Effector memory CD4-positive, alpha-beta T cell (primary cell): ENCODE measurements at places on chromosomes 5 and 9.

GRCh38 chr5:160693831-160694465, 158.1 kb downstream of the ATP10B start:
- H3K4me1 ChIP-seq = no peaks in the 10 kb centered on the region
- H3K4me3 ChIP-seq = no peak overlapping the region
- H3K27me3 ChIP-seq = no peaks in the 10 kb centered on the region
- DNase-seq = no peak

DNA sequence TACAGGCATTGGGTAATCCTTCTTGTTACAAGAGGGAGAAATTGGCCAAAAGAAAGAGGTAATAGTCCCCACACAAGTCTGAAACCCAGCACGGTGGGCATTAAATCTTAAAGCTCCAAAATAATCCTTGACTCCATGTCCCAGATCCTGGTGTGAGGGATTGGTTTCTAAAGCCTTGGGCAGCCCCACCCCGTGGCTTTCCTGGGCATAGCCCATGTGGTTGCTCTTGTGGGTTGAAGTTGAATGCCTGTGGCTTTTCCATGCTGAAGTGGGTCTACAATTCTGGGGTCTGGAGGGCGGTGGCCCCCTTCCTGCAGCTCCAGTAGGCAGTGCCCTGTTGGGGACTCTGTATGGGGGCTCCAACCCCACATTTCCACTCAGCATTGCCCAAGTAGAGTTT, 91.8 kb upstream of the LARP1 start:
- H3K36me3 ChIP-seq = no peaks in the 10 kb centered on the region
- H3K4me3 ChIP-seq = no peak overlapping the region
- no peak overlapping the region for H3K27ac ChIP-seq
- DNase-seq = no peak
- H3K27me3 ChIP-seq = no peaks in the 10 kb centered on the region

- DNase-seq = no peak
- no peaks in the 10 kb centered on the region for H3K36me3 ChIP-seq
- no peak overlapping the region for H3K4me3 ChIP-seq
These were observed 113.2 kb downstream of the SLC25A46 start for GRCh38 chr5:110852053-110852452.

GRCh38 chr5:179765400-179765799, 28.4 kb upstream of the LTC4S start:
- H3K4me3 ChIP-seq = no peak overlapping the region
- peaks cover 42% of the 10 kb centered on the region for H3K36me3 ChIP-seq
- H3K27me3 ChIP-seq = no peaks in the 10 kb centered on the region
- no peak overlapping the region for H3K27ac ChIP-seq

GRCh38 chr9:112997236-112997941, 14.6 kb downstream of the ZNF883 start:
- no peaks in the 10 kb centered on the region for H3K36me3 ChIP-seq
- H3K4me1 ChIP-seq = no peaks in the 10 kb centered on the region
- no peak for DNase-seq
- H3K4me3 ChIP-seq = no peak overlapping the region
- no peak overlapping the region for H3K27ac ChIP-seq

GRCh38 chr5:160637357-160638090, 214.5 kb downstream of the ATP10B start:
- H3K36me3 ChIP-seq = no peaks in the 10 kb centered on the region
- H3K27me3 ChIP-seq = no peaks in the 10 kb centered on the region
- no peak for DNase-seq
- H3K27ac ChIP-seq = no peak overlapping the region

DNA sequence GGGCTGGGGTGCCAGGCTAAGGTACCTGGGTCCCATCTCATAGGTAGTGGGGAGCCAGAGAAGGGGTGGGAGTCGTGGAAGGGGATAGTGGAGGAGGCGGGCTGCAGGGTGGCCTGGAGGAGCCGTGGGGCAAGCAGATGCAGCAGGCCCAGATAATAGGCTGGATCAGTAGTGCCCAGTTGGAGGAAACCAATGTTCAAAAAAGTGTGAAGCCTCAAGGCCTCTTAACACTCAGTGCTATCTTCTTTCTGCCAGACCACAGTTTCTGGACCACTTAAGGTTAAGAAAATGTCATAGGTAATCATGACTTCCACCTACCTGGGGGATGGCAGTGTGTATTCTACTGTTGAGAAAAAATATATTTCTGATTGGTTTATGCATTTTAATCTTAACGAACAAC, 63.3 kb upstream of the TGFBR1 start:
- no peaks in the 10 kb centered on the region for H3K36me3 ChIP-seq
- no peaks in the 10 kb centered on the region for H3K27me3 ChIP-seq
- no peak overlapping the region for H3K27ac ChIP-seq
- DNase-seq = no peak

DNA sequence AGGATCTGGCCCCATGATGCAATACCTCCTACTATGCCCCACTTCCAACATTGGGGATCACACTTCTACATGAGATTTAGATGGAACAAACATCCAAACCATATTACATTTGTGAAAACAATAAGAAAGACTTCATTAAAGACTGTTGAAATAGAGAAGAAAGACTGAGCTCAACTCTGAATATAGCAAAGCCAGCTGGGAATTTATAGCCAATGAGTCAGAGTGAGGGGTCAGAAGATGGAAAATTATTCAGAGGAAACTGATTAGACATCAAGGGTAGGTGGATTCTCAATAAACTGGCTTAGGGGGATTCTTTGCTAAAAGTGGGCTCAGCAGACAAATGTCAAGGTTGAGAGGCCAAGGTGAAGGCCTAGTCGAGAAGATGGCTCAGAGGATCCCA, 25.6 kb downstream of the BTF3 start:
- no peak for DNase-seq
- H3K36me3 ChIP-seq = no peaks in the 10 kb centered on the region
- H3K27me3 ChIP-seq = no peaks in the 10 kb centered on the region
- no peaks in the 10 kb centered on the region for H3K4me1 ChIP-seq
- no peak overlapping the region for H3K27ac ChIP-seq

GRCh38 chr9:135381762-135382310, 97.7 kb upstream of the PPP1R26 start:
- DNase-seq = no peak
- no peak overlapping the region for H3K27ac ChIP-seq
- H3K4me3 ChIP-seq = no peak overlapping the region
- no peaks in the 10 kb centered on the region for H3K4me1 ChIP-seq
- H3K27me3 ChIP-seq = no peaks in the 10 kb centered on the region
- no peaks in the 10 kb centered on the region for H3K36me3 ChIP-seq

DNA sequence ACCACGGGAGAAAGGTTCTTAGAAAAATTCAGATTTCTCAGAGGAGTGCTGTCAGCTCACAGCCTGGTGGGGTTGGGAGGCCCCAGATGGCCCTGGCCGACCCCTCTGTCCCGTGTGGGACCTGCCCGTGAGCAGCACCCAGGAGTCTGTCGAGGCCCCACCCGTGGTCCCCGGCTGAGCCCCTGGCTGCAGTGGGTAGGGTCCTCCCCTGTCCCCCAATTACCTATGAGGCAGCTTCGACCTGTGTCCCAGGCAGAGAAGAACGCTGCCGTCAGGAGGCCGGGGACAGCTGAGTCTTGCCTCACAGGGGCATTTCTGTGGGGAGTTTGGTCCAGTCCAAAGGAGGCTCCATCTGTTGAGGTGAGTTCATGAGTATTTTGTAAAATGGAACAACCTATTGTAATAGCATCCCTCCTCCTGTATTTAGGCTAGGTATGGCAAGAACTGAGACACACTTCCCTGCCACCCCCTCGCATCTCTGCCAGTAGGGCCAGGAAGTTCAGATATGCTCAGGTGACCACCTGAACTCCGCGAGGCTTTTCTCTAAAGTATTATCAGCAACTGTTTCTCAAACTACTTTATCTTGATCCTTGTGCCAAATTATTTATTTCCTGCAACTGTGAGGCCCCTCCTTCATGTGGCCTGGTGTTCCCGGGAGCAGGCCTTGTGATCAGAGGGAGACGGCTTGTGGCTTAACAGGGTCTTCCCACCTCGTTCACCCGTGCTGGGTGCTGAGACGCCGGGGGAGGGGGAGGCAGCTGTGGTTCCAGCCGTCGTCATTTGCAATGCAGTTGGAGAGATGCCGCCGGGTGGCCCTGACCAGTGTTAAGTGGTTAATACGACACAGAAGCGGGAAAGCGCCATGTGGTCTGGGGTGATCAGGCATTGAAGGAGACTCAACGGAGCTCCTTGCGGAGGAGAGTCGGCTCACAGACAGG, 1.7 kb downstream of the AHRR start:
- H3K27me3 ChIP-seq = peaks cover 25% of the 10 kb centered on the region
- H3K4me3 ChIP-seq = no peak overlapping the region
- DNase-seq = no peak

GRCh38 chr5:36691696-36692371, 85.4 kb downstream of the SLC1A3 start:
- H3K27ac ChIP-seq = no peak overlapping the region
- no peak for DNase-seq
- H3K36me3 ChIP-seq = no peaks in the 10 kb centered on the region
- no peak overlapping the region for H3K4me3 ChIP-seq
- H3K4me1 ChIP-seq = no peaks in the 10 kb centered on the region

- no peaks in the 10 kb centered on the region for H3K4me1 ChIP-seq
- no peaks in the 10 kb centered on the region for H3K36me3 ChIP-seq
- H3K27me3 ChIP-seq = no peaks in the 10 kb centered on the region
- H3K4me3 ChIP-seq = no peak overlapping the region
- no peak for DNase-seq
- no peak overlapping the region for H3K27ac ChIP-seq
These were observed 120.0 kb upstream of the HMHB1 start for GRCh38 chr5:143691945-143692290.

DNA sequence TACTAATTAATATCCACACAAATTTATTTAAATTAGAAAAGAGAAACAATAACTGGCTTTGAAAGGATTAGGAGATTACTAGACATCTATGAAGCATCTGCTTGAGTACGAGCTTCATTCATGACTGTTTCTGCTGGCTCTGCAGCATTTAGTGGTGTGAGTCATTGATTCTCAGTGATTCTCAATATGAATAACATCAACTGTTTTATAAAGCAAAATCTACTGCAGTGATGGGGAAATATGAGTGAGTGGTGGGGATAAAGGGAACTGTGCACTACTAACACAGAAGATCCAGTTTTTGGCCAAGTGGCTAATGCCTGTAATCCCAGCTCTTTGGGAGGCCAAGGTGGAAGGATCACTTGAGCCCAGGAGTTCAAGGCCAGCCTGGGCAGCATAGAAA, 8.4 kb downstream of the FNBP1 start:
- peaks cover 8% of the 10 kb centered on the region for H3K36me3 ChIP-seq
- DNase-seq = no peak
- peaks cover 75% of the 10 kb centered on the region for H3K4me1 ChIP-seq
- H3K27me3 ChIP-seq = no peaks in the 10 kb centered on the region
- H3K27ac ChIP-seq = peak overlapping the region; percentile 37

DNA sequence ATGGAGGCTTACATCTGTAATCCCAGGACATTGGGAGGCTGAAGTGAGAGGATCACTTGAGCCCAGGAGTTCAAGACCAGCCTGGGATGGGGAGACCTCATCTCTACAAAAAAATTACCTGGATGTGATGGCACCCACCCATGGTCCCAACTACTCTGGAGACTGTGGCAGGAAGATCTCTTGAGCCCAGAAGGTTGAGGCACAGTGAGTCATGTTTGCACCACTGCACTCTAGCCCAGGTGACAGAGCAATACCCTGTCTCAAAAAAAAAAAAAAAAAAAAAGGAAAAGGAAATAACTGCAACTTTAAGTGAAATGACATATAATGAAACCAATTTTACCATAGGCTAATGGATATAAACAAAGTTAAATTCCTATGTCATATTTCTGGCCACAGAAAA, 152.1 kb upstream of the DHFR start:
- no peak for DNase-seq
- H3K4me1 ChIP-seq = no peaks in the 10 kb centered on the region
- no peak overlapping the region for H3K27ac ChIP-seq
- no peaks in the 10 kb centered on the region for H3K27me3 ChIP-seq

DNA sequence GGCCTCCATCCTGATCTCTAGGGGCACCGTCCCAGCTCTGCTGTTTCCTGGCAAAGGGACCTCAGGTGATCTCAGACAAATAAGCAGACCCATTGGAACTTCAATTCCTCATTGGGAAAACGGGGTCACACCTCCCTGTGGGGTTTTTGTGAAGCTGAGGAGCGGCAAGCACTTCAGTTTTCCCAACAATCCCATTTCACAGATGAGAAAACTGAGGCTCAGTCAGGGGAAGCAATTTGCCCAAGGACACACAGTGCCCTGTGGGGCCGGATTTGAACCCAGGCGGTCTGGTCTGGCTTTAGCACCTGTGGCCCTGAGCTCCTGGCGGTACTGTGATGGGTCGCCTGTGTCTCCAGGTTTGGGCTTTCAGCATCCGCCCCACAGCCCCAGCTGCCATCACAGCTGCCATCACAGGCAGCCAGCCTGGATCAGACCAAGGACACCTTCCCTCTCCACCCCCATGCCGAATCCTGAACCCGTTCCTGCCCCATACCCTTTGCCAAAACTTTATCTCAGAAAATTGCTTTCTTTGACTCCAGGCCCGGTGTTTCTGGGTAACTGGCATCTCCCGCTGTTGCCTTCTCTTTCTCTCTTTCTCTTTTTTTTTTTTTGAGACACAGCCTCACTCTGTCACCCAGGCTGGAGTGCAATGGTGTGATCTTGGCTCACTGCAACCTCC, 26.4 kb downstream of the NCS1 start:
- no peak for DNase-seq
- no peak overlapping the region for H3K27ac ChIP-seq
- H3K4me3 ChIP-seq = no peak overlapping the region
- no peaks in the 10 kb centered on the region for H3K4me1 ChIP-seq
- H3K36me3 ChIP-seq = no peaks in the 10 kb centered on the region

GRCh38 chr9:98545021-98545420, 163.7 kb downstream of the GABBR2 start:
- no peaks in the 10 kb centered on the region for H3K4me1 ChIP-seq

DNA sequence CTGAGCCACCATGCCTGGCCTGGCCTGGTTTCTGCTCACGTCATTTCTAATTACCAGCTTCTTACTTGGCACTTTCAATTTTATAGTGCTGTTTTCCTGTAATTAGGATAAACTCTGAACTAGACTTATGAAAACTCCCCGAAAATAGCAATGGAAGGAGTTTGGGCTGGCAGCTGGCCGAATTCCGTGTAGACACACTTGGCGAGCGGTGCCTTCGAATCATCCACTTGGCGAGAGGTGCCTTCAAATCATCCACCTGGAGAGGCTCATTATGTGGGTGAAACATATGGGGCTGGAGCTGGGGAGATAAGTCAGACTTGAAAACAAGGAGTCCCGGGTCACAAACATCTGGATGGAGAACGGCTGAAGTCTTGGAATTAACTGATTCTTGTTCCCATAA, 203.7 kb downstream of the ROR2 start:
- no peaks in the 10 kb centered on the region for H3K4me1 ChIP-seq
- H3K36me3 ChIP-seq = no peaks in the 10 kb centered on the region
- no peak overlapping the region for H3K27ac ChIP-seq
- no peaks in the 10 kb centered on the region for H3K27me3 ChIP-seq

DNA sequence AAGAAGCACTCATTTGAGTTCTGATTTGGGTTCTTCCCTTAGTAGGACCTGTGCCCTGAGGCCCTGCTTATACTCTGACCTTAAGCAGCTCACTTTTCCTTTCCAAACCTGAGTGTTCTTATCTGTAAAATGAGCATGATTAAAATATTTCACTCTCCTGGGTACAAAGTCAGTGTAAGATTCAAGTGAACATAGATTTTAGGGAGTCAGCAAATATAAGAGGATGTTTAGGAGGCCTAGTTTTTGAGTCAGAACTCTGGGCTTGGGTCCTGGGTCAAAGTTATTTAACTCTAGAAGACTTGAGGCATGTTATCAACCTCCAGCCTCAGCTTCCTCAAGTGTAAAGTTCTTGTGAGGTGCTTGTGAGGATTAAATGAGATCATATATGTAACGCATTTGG, 8.7 kb upstream of the SPARC start:
- H3K27me3 ChIP-seq = no peaks in the 10 kb centered on the region
- no peak overlapping the region for H3K4me3 ChIP-seq
- no peak for DNase-seq
- no peaks in the 10 kb centered on the region for H3K4me1 ChIP-seq

- no peaks in the 10 kb centered on the region for H3K27me3 ChIP-seq
- no peak for DNase-seq
- peaks cover 46% of the 10 kb centered on the region for H3K36me3 ChIP-seq
- no peak overlapping the region for H3K27ac ChIP-seq
- H3K4me3 ChIP-seq = no peak overlapping the region
These were observed 10.3 kb downstream of the ZFAND5 start for GRCh38 chr9:72354704-72355103.
